ENCODE measurements at places on chromosomes 7 and 10.

DNA sequence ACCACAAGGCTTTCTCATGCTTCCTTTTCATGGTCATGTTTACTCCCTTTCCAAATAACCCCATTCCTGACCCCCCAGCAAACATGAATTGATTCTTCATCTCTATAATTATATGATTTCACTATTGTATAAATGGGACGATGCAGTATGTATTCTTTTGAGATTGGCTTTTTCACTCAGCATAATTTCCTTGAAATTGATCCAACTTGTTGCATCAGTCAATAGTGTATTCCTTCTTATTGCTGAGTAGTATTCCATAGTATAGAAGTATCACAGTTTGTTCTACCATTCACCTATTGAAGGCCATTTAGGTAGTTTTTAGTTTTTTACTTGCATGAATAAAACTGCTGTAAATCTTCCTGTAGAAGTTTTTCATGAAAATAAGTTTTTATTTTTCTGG is 264.7 kb downstream of the BAMBI start:
- no peak for DNase-seq

DNA sequence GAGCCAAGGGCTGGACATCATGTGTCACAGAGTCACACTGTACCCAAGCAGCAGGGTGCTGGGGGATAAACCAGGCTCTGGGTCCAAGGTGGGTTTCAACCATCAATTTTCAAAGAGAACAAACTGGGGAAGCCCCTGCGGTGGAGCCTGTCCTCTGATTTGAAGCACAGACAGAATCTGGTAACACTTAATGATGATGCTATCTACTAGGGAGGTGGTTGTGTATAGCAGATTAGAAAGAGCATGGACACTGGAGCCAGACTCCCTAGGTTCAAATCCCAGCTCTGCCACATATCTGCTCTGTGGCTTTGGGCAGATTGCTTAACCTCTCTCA is 204.9 kb upstream of the ZMIZ1 start:
- no peak for DNase-seq

DNA sequence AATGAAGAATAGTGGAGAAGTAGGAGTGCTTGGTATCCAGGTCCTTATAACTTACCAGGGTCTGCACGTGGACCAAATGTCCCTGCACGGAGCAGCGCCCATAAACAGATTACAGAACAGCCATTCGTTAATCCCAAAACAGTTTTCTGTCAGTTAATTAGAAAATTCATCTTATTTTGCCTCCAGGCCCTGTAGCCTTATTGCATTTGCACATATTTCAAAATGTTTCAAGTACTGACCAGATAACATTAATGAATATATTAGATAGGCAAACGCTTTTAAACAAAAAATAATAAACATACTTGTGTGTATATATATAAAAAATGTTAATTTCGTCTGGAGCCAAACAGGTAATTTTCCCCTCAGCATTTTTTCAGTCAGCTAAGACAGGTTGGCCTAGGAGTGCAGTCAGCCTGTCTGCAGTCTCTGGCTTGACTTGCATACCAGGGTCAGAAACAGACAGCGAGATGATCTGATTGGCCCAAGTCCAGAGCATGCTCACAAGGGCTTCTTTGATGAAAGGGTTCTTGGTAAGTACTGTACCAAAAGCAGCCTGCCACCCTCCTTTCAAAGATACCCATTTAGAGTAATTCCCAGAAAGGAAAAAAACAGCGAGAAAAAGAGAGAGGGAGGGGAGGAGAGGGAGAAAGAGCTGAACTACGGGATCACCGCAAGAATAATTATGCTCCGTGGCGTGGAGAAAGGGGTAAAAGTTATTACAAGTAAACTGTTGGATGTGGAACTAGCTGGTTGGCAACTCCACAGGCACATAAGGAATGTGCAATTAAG is 194.4 kb upstream of the TCF7L2 start:
- DNase-seq: no peak

GRCh38 chr10:108902619-108903285 is 1020.6 kb downstream of the XPNPEP1 start:
- no peak for DNase-seq

- DNase-seq: no peak
Measured at GRCh38 chr7:117323305-117323850, 520 bp upstream of the WNT2 start.

DNA sequence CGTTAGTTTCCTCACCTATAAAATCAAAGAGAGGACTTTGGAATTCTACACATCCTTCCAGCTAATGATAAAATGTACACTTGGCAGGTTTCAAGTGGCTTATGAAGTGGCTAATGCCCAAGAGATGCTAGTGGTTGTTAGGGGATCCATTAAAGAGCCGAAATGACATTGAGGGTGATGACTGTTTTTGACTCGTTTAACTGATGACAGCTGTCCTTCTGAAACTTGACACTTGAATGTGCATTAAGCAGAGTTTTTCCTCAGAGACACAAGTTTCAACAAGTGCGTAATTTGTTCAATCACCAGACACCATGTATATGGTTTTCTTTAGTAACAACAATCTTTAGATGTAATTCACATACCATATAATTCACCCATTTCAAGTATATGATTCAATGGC is 1.6 kb upstream of the PRF1 start:
- DNase-seq: no peak

GRCh38 chr7:40205992-40206391 is 71.2 kb downstream of the SUGCT start:
- DNase-seq: no peak

- peak; percentile 40 for DNase-seq
Measured at GRCh38 chr10:5666008-5666840, at the start of gene ASB13. ASB13 (minus strand) TSS chr10:5666595; CDS start chr10:5666551, 44 bp downstream.

- no peak for DNase-seq
Measured at GRCh38 chr10:110851020-110851612, 20.6 kb upstream of the PDCD4 start.

DNA sequence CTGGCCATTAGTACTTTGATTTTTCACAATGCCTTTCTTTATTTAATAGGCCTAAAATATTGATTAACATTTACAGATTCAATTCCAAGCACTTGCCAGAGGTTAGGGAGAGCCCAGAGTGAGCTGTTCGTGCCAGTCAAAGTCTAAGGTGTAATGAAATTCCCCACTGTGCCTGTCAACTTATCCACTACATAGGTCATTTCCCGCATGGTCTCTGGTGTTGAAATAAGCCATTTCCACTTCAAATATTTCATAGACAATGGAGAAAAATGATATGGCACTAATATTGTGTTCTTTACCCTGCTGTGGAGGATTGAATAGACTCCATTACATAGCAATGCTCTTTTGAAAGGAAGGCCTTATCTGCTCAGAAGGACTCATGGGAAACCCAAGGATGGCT is 978.1 kb upstream of the CELF2 start:
- no peak for DNase-seq

GRCh38 chr7:16559497-16560179 is 33.0 kb downstream of the LRRC72 start:
- no peak for DNase-seq

DNA sequence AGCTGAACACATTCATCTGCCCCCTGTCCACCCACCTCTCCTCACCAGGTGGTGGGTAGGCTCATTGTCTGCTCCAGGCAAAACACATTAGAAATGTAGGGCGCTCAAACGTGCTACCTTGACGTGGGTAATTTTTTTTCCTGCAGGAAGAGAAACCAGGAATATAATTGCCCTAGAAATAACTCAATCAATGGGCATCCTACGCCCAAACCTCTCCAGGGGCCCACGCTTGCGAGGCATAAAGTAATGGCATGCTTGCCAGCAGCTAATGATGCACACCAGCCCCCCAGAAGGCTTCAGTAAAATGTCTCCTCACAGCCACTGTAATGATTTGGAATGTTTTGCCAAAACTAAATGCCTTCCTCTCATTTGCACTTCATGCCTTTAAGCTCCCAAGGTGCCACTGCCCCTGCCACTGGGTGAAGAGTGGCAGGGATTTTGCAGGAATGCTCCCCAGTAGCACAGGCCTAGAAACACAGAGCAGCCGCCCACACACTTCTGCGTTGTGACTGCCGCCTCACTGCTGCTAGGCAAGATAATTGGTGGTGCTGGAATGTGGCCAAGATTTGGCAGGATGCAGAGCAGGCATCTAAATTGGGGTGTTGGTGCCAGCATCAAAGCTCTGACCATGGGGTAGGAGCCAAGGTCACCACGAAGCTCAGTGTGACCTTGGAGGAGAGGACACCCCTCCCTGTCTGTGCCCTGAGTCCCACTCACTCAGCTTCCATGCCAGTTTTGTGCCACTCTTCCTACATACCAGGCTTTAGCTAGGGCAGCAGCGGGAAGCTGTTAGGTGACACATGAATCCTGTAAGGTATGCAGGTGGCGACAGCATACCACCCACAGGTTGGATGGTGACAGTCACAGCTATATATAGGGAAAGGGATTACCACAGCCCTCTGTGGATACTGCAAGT is 48.7 kb upstream of the PPP1R3C start:
- no peak for DNase-seq

- no peak for DNase-seq
Measured at GRCh38 chr7:133003052-133003910, 78.6 kb downstream of the CHCHD3 start.
